ENCODE measurements at places on chromosomes 16 and 17.

DNA sequence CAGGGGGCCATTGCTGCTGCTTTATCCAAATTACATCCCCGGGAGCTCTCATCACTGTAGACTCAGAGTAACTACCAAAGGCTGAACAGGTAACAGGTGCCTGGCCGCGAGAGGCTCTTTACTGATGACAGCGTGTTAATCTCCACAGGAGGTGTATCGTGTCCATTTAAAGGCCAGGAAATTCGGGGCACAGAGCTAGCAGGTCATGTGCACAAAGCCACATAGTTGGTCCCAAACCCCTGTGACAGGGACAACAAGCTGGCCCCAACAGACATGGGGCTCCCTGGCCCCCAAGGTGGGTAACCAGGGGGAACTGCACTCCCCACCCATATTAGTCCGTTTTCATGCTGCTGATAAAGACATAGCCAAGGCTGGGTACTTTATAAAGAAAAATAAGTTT is 55.3 kb upstream of the RBFOX3 start:
- DNase-seq = no peak

DNA sequence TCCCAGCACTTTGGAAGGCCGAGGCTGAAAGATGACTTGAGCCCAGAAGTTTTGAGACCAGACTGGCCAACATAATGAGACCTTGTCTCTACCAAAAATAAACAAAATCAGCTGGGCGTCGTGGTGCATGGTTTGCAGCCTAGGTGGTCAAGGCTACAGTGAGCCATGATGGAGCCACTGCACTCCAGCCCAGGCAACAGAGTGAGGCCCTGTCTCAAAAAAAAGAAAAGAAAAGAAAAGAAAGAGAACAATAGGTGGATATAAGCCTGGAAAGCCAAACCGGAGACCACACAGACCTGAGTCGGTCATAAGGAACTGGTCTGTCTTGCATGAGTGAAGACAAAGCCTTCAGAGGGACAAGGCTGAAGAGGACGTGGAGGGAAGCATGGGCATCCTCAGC is 14.4 kb downstream of the ATP6V0D1 start:
- no peak for DNase-seq

GRCh38 chr17:4266550-4266949 is 2.8 kb upstream of the ANKFY1 start:
- DNase-seq = no peak

DNA sequence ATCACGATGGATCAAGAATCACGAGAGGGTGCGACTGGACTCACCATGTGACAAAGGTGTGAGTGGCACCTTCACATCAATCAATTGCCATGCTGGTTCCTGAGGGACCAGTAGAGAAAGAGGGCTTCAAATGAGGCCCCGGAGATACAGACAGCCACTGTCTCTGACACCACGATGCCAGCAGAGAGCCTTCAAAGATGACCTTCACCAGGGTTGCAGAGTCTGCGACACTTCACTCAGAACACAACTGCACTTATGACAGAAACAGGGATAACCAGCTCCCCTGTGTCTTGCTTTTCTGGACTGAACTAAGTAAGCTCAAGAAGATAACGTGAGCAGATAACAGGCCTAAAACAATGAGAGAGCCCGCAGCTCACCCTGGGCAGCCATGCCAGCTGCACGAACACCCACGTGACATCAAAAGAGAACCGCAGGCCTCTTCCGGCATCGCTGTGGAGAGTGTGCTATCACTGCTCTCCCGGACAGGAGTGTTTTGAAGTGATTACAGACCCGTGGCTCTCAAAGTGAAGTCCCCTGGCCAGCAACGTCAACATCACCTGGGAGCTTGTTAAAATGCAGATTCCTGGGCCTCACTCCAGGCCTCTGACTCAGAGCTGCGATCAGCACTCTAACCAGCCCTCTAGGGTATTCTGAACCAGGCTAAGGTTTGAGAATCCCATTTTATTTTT is 36.4 kb downstream of the KLHDC4 start:
- DNase-seq = no peak
